Umbilical cord (tissue), 2 donors: ENCODE measurements at places on chromosomes 3 and 15.

DNA sequence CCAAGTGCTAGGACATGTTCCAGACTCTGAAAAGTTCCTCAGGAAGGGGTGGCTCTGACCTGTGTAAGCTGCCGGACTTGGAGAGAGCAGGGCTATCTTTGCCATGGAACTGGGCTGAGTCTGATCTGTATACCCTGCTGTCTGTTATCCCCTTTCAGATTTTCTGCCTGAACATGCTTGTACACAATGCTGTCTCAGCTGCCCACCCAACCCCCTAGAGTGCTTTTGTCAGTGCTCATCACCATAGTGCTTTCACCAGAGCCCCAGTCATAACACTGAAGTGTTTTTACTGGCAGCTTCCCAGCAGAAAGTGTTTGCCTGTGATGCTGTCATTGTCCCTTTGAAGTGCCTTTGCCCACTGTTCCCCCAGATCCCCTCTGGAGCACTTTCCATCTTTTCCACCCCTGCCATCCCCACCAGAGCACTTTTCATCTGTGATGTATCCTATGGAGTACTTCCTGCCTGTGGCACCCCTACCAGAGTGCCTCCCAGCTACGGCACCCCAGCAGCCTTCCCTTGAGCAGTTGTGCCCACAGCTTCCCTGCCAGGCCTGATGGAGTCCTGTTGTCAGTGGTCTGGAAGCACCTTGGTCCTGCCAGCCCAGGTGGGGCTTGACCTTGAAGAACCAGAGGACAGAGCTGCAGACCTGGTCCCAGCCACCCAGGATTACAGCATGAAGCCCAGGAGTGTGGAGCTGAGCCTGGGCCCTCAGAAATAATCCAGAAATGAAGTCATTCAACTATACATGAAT is 397.7 kb downstream of the DIPK2A start:
- DNase-seq, result no peak

DNA sequence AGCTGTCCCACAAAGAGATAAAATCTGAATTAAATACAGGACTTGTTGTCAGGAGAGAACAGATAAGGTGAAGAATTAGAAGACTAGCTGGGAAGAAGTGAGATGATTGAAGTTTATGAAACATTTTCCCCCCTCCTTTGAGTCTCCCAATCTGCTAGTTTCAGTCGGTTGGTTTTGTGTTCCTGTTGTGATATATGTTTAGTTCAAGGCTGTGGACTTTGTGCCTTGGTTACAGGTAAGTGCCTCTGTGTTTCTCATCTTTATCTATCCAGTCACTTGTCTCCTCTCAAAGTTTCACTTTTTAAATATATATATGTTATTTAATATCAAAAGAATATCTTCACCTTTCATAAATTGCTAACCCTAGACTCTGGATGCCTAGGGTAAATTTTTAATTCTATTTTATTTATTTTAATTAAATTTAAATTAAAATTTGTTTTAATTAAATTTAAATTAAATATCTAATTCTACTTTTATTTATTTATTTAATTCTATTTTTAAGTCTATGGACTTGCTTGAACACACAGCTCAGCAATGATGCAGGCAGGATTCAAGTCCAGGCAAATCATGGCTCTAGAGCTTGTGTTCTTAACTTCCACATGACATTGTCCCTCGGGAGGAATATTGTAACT is 190.0 kb downstream of the FHIT start:
- no peak for DNase-seq

GRCh38 chr3:96537165-96537564 is 277.2 kb upstream of the EPHA6 start:
- no peak for DNase-seq

- DNase-seq, result no peak
Measured at GRCh38 chr3:190099099-190099498, 21.6 kb downstream of the P3H2 start.

GRCh38 chr15:62914461-62915079 is 128.0 kb upstream of the TPM1 start:
- DNase-seq, result no peak

DNA sequence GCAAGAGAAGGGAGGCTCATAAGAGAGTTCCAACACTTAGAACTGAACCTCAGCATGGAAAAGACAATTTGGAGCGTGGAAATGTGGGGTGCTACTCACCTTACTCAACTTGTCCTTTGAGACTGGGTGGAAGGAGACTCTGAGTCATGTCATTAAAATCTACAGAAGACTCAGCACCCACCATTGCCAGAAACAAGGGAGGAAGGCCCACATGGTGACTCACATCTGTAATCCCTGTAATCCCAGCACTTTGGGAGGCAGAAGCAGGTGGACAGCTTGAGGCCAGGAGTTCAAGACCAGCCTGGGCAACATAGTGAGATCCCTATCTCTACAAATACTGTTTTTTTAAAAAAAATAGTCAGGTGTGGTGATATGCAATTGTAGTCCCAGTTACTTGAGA is 161.9 kb upstream of the UBE3A start:
- no peak for DNase-seq
